ENCODE measurements at places on chromosomes 7 and 10.
A peak's percentile ranks its signal among the peaks of the same experiment; 100 is the strongest.

DNA sequence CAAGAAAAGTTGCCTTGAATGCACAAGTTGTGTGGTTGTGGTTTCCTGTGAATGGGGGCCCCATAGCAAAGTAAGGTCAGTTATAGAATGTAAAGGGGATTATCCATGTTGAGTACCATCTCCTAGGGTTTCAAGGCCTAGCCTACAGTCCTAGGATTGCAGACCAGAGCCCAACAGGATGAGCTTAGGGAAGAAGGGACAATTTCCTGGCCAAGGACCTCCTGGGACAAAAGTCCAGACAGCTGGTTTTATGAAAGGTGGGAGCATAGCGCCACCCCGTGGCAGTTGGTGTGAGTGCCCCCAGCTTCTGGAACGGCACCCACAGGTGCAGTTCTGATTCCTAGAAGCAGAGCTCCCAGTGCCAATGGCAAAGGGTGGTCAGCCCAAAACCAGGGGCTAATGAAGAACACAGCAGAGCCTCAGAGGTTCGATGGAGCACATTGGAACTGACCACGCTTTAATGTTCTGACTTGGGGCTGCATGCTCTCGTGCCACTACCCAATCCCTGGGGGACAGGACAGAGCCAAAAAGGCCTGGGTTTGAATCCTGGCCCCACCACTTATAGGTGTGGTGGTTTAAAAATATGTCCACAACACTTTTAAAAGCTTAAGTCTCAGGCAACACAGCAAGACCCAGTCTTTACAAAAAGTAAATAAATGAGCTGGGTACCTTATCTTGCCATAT lies 25.8 kb upstream of the TMEM120A start:
- DNase-seq: peak; percentile 66

GRCh38 chr7:97697396-97697795 lies 34.5 kb upstream of the TAC1 start:
- DNase-seq: no peak

DNA sequence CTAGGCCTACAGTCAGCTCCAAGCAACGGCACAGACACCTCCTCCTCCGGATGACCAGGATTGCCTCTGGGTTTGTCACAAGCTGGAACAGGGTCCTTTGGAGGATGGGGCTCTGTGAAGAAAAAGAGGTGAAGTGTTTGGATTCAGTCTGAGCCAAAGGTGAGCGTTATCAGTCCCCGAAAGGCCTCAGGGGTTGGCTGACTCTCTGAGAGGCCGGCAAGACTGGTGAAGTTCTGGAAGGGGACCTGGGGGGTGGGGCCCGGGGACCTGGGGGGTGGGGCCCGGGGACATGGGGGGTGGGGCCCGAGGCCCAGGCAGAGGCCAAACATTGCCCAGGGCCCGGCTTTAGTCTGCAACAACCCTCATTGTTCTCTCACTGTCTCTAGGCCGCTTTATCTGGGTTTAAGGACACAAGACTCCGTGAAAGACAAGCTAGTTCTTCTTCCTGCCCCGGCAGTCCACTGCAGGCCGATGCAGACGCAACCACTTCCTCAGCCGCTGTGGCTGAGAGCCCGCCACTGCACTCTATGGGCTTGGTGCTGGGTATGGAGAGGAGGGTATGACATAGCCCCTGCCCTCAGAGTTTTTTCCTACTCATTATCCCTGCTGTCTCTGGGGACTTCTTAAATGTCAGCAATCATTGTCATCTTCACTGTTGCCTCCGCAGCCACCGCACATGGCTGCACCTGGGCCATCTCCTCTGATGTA lies 27.4 kb upstream of the PSAP start:
- DNase-seq: no peak

- DNase-seq: no peak
Measured at GRCh38 chr10:120997756-120998155, 146.6 kb downstream of the WDR11 start.

DNA sequence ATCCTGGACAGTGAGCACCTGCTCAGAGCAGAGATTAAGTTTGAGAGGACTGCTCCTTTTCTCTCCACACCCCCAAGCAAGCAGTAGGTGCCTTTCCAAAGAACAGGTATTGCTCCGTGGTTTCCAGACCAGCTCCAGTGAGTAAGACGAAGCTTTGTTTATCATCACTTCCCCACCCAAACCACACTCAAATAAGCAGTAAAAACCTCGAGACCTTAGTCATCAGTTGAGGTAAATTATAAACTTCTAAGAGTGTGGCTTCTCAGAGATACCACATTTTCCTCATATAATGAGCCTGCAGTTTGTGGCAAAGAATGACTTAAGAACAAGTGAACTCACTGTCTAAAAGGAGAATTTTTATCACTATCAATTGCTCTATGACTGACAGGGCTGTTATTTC lies 50.0 kb upstream of the GRB10 start:
- DNase-seq: no peak

DNA sequence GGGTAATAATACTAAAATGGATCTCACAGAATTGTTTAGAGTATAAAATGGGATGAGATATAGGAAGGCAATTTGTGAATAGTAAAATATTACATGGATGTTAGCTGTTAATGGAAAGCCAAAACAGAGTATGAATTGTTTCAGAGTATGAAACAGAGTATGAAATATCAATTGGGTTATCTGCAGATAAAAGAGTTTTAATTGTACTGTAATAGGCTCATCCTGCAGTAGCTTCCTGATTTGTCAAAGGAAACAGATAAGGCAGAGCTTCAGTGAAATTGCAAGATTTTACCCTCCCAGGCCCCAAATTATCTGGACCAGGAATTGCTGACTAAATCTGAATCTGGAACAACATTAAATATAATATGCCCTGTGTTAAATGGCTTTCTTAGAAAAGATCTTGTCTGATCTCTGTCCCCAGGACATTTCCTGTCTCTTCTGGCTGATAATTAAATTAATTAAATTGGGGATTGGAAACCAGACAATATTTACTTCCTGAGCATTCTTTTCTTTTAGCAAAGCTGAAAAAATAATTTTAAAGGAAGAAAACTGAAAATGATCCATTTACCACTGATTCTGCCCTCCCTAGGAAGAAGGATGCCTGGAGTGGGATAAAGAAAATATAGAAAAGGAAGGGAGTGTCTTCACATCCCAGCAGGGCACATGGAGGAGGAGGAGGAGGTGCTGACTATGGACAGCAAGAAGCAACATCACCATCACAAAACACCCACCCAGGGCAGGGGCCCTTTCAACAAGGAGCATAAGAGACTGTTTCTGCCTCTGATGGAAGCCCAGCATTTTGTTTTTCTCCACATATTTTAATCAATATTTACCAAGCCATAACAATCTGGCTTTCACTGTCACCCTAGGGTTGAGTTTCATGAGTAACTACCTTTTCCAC lies 18.5 kb downstream of the PTN start:
- DNase-seq: no peak

GRCh38 chr7:138661069-138661635 lies 40.0 kb downstream of the SVOPL start:
- DNase-seq: no peak

GRCh38 chr10:69934768-69935167 lies 117.9 kb upstream of the MACROH2A2 start:
- DNase-seq: no peak

DNA sequence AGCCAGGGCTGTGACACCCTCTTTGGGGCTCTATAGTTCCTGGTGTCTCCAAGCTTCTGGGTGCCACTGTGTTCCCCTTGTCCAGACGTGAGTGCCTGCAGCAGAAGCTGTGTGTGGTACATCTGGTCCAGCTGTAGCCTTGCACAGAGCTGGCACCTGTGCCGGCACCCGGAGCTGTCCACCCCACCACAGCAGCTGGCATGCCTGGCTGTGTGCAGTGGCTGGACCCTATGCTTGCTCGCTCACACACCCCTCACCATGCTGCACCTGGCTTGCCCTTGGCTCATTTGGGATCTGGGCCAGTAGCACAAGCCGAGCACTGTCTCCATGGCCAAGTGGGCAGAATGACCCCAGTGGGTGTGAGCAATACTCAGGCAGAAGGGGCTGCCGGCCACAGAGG lies 10.6 kb downstream of the DNAJB9 start:
- no peak for DNase-seq

GRCh38 chr10:110881247-110881646 lies 9.5 kb downstream of the PDCD4 start:
- DNase-seq: no peak

- no peak for DNase-seq
Measured at GRCh38 chr7:28104811-28105210, 75.8 kb downstream of the JAZF1 start.

DNA sequence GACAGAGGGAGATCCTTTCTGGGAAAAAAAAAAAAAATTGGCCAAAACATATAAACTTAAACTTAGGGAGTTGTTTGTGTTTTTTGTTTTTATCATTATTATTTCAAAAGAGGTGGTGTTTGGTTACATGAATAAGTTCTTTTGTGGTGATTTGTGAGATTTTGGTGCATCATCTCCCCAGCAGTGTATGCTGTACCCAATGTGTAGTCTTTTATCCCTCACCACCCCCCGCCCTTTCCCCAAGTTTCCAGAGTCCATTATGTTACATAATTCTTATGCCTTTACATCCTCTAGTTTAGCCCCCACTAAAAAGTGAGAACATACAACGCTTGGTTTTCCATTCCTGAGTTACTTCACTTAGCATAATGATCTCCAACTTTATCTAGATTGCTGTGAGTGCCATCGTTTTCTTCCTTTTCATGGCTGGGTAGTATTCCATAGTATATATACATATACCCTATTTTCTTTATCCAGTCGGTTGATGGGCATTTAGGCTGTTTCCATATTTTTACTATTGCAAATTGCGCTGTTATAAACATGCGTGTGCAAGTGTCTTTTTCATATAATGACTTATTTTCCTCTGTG lies 148.1 kb upstream of the ZNF92 start:
- DNase-seq: no peak

DNA sequence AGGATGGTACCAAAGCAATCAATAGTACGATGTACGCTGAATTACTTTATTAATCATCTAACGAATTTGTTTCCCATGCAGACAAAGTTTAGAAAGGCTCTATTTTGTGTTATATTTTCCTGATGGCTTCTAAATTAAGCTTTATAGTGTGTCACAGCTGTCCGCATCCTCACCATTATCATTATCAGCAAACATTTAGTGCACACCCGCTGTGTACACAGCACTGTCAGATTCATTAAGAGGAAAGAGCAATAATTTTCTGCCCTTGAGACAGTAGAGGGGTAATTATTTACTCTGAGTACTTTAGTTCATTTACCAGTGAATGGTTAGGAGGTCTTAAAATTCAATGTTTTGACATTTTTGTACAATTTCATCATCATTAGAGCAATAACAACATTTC lies 233.3 kb upstream of the PTPRZ1 start:
- DNase-seq: no peak

DNA sequence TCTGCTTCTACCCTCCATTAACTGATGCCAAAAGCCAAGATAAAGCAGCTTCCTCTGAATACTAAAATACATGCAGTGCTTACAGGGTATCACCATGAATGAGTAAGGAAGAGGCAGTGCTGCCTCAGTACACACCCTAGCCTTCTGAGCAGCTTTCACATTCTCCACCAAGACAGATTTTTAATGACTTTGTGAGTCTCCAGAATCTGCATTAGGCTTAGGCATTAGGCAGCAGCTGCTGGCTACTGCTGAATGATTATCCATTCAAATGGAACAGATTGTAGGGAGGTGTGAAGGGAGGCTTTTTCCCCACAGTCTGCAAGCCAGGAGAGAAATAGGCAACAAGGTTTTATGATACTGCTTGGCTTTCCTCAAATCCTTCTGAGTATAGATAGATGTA lies 1226.7 kb upstream of the LRRN3 start:
- no peak for DNase-seq

DNA sequence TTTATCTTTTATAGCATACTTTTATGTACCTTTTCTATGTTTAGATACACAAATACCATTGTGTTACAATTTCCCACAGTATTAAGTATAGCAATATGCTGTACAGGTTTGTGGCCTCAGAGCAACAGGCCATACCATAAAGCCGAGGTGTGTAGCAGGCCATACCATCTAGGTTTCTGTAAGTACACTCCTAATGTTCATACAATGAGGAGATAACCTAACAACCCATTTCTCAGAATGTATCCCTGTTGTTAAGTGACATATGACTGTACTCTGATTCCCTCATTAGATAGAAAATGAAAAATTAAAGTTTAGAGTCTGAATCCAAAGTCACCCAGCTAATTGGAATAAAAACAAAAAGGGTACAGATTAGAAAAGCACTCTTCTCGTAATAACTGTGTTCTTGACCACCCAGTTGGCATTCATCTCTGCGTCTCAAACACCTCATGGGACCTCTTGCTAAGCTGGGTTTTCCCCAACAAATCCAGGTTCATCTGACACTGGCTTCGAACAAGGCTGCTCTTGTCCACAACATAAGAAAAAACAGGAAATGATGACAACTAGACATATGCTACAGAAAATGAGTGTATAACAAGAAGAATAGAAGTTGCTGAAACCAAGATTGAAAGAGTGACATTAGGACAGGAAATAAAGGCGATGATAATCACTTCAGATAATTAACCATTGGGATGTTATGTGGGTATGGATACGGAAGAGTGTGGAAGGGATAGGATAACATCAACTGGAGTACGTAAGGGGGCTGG lies 1.4 kb downstream of the NDUFB8 start:
- DNase-seq: no peak

- DNase-seq: no peak
Measured at GRCh38 chr7:38220452-38220851, 42.4 kb downstream of the STARD3NL start.

DNA sequence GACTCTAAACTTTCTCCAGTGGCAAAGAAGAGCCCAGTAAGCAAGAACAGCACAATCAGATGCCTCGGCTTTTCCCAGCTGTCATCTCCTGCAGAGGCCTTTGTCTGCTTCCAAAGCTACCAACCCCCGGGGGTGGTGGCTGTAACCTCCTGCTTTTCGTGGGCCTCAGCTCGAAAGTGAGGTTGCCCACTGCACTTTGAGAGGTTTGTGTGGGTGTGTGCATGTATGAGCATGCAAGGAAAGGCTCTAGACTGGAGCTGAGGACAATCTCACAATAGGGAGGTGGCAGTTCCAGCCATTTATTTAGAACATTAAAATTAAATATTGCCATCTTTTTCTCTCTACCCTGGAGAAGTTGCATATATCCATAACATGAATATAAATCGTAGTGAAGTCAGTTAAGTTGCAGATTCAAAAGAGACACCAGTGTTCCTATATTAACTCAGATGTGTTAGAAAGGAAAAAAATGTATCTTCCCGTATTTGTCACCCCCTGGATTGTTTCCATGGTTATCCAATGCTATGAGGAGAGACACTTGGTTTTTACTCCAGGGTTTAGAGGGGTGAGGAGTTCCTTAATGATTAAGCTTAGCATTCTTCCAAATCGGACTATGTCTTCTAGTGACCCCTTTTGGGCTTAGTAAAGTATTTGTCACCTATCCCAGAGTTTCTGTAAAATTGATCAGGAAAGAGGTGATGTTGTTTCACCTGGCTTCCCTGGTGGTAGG lies 781.1 kb downstream of the INHBA start:
- no peak for DNase-seq

DNA sequence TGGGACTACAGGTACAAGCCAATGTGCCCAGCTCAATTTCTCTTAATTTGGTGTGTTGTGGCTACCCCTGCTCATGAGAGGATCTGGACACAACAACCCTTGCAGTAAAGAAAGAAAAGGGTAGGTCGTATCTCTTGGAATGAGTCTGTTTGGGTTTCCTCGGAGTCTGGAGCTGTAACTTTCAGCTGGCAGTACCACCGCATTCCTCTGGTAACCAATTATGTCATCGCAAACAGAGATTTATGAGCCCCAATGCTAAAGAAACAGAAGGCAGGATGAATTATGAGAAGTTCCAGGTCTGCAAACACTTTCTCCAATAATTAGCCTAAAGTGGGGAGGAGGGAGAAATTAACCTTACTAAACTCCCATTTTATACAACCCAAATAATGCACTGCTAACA lies 186.6 kb upstream of the NRP1 start:
- DNase-seq: no peak

All from left hindlimb (tissue), 1 donor.